ENCODE measurements at places on chromosomes 13 and 19. TPM values are rescaled to one million over a fixed set of nuclear protein-coding genes. Genes with fewer than 3 reads are reported as not detected.
A peak's percentile ranks its signal among the peaks of the same experiment; 100 is the strongest.

The NOTCH3 gene
- total RNA-seq, result 0.85 TPM

DNA sequence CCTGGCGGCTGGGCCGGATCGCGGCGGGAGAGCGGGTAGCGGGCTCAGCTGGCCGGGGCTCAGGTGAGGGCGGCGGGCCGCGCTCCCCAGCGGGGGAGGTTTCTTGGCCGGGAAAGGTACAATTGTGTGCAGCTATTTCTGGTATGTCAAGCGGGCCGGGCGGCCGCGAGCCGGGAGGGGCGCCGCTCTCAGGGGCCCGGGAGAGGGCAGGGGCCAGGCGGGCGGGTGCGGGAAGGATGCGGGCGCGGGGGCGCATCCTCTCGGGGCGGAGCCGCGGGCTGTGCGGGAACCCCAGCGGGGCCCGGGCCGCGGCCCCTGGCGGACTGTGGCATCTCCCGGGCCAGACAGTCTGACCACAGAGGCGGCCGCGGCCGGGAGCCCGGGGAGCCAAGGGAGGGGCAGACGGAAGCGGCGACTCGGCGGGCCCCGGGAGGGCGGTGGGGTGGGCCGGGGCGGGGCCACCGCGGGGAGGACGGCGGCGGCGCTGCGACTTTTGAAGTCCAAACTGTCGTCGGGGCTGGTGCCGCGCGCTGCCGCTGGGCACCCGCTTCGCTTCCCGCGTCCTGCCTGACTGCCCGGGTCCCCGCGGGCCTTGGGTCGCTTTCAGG is at the start of gene LMO7:
TSS of gene LMO7 (plus strand) at position 503 of the 608 bp plus-strand sequence. CDS start 328 bp downstream, outside the sequence.
- peak; percentile 39 for DNase-seq

DNA sequence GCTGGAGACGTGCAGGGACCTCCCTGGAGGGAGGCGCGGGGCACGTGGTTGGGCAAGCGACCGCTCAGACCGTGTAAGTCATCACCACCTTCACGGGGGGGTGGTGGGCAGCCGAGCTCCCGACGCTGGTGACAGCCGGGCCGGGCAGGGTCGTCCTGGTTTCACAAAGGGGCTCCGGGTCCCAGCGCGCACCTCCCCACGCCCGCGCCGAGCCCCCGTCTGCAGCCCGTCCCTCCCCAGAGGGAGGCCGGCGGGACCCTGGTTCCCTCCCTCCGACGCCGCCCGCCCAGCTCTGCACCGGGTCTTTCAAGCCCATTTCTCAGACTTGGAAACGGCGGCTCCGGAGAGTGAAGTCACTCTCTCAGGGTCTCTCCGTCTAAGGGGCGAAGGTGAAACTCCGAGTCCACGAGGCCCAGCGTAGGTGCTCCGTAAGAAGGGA is 729 bp upstream of the ARID3A start:
- peak; percentile 52 for DNase-seq

The TBXA2R gene
- 11.2 TPM for total RNA-seq

GRCh38 chr19:19410553-19411550 is 5.4 kb downstream of the GATAD2A start:
- no peak for DNase-seq

The IZUMO2 gene
- total RNA-seq, result not detected

DNA sequence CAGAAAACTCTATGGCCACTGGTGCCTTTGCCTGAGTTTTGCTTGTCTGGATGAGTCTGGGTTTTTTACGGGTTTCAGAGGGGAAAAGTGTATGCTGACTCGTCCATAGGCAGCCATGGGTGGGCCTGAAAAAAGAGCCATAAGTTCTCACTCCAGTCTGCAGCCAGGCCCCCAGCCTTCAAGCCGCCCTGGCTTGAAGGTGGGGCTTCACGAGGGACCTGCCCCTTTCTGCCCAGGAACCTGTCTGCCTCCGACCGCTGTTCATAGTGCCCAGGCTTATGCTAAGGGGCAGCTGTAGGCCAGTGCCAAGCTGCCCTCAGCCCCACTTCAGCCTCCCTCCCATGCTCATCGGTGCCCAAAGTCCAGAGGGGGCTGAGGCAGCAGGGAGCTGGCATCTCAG is 385.2 kb downstream of the PCDH9 start:
- DNase-seq, result no peak

DNA sequence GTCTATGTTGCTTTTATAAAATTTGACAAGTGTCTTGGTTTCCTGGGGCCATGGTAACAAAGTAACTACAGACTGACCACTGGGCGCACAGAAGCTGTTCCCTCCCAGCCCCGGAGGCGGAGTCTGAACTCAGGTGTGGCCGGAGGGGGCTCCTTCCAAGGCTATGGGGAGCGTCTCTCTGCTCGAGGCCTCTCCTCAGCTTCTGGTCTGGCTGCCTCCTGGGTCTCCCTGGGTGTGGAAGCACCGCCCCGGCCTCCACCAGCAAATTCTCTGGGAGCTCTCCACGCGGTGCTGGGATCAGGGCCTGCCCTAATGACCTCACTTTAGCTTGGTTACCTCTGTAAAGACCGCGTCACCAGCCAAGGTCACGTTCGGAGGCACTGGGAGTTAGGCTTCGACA is 45.7 kb upstream of the F7 start:
- no peak for DNase-seq

The PCDH17 gene
- not detected for total RNA-seq

- no peak for DNase-seq
These were observed 268.3 kb downstream of the RFC3 start for GRCh38 chr13:34086281-34086680.

- DNase-seq, result no peak
These were observed 67.6 kb upstream of the C13orf46 start for GRCh38 chr13:114041493-114041892.

GRCh38 chr19:49921871-49922795 is 6.9 kb upstream of the ATF5 start:
- DNase-seq, result no peak

GRCh38 chr19:10460714-10461046 is 40.3 kb downstream of the PDE4A start:
- no peak for DNase-seq

The SWSAP1 gene
- 1.6 TPM for total RNA-seq

DNA sequence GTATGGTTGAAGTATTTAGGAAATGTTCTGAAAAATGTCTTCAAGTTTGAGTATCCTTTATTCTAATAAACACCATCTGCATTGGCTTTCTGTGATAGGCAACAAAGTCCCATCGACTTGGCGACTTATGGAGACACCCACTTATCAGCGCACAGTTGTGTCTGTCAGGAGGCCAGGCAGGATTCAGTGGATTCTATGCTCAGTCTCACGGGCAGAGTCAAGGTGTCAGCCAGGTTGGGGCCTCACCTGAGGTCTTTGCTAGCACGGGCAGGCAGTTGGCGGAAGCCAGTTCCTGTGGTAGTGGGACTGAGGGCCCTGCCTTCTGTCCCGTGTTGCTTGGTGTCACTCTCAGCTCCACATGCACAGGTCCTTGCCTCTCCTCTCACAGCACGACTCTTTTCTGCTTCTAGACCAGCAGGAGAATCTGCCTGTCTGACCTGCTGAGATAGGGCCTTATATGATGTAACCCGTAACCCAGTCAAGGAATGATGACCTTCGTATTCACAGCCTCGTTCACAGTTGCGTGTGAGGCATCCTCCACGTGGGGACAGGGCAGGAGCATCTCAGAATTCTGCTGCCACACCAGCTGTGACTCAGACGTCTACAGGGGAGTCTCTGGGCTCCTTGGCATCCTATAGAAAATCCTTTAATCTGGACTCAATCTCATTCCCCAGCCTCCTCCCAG is 10.0 kb downstream of the CUL4A start:
- no peak for DNase-seq

DNA sequence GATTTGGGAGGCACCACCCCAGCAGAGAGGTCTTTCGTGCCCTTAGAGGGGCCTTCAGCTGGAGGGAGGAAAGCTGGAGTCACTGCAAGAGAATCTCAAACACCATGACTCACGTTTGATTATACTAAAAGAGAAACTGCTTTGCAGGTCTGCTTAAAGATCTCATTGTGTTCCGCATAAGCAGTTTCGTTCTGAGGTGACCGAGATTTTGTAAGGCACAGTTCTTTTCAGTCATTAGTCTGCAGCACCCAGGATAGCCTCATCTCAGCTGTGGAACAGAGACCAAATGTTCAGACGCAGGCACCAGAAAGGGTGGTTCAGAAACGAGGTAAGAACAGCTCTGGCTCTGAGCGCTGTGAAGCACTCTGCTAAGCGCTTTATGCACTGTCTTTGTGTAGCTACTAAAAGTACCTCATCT is 71.2 kb upstream of the GTF3A start:
- no peak for DNase-seq

The THSD8 gene
- not detected for total RNA-seq

GRCh38 chr19:48963371-48964204 is 1.5 kb upstream of the FTL start:
- peak; percentile 43 for DNase-seq

GRCh38 chr19:55379174-55379573 is 2.5 kb downstream of the TMEM190 start:
- DNase-seq, result no peak

GRCh38 chr13:64130171-64130570 is 2714.5 kb upstream of the PCDH20 start:
- DNase-seq, result no peak

The TMEM255B gene
- total RNA-seq, result 0.89 TPM

DNA sequence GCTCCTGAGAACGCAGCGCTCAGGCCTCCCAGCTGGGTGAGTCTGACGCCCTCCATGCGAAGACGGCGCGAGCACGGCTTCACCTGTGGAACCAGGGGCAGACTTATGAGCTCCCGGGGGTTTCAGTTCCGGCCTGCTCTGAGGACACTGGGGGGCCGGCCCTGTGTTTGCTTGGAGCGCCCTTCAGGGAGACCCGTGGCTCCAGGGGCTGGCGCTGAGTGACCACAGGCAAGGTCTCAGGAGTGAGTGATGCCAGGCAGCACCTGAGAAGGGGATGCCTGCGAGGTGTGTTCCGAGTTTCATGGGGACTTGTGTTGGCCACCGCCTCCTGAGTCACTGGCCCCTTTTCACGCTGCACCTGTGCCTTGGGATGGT is 4.5 kb downstream of the MCF2L start:
- no peak for DNase-seq

The PTPRS gene
- total RNA-seq, result 5.6 TPM

DNA sequence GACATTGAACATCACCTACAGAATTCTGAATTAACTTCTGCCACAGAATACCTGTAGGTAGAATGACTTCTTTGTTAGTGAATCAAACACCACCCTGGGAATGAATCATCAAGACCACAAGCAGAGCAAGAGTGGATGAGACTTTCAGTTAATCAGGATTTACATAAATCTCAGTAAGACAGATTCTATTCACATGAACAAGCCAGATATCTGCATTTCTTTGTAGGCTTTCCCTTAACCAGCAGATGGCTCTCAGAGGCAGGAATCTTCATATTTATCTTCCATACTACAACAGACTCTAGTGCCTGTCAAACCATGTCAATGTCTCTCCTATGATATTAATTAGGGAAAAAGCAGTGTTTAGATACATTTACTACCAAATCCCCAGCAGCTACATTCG is 412.1 kb downstream of the KLF12 start:
- no peak for DNase-seq

GRCh38 chr13:50629497-50629896 is 214.0 kb downstream of the DLEU7 start:
- DNase-seq, result no peak

- DNase-seq, result no peak
These were observed 14.8 kb downstream of the KCTD12 start for GRCh38 chr13:76871432-76871831.

DNA sequence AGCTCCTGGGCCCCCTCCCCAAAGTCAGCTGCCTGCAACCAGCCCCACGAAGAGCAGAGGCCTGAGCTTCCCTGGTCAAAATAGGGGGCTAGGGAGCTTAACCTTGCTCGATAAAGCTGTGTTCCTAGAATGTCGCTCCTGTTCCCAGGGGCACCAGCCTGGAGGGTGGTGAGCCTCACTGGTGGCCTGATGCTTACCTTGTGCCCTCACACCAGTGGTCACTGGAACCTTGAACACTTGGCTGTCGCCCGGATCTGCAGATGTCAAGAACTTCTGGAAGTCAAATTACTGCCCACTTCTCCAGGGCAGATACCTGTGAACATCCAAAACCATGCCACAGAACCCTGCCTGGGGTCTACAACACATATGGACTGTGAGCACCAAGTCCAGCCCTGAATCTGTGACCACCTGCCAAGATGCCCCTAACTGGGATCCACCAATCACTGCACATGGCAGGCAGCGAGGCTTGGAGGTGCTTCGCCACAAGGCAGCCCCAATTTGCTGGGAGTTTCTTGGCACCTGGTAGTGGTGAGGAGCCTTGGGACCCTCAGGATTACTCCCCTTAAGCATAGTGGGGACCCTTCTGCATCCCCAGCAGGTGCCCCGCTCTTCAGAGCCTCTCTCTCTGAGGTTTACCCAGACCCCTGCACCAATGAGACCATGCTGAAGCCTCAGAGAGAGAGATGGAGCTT is 4.7 kb upstream of the CEACAM5 start:
- DNase-seq, result no peak

DNA sequence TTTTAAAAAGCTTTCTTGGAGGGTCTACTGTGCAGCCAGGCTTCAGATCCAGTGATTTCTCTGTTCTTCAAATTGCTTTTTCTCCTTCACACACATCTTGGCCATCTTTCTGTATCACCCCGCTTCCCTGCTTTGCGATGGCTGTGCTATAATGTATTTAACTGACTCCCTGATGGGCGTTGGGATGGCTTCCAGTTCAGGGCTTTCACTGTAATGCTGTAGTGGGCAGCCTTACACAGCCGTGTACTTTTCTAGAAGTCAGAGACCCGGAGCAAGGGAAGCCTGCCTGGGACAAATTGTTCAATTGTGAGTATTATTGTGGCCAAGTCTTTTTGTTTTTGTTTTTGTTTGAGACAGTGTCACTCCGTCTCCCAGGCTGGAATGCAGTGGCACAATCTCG is 19.4 kb upstream of the PAK4 start:
- DNase-seq, result no peak

DNA sequence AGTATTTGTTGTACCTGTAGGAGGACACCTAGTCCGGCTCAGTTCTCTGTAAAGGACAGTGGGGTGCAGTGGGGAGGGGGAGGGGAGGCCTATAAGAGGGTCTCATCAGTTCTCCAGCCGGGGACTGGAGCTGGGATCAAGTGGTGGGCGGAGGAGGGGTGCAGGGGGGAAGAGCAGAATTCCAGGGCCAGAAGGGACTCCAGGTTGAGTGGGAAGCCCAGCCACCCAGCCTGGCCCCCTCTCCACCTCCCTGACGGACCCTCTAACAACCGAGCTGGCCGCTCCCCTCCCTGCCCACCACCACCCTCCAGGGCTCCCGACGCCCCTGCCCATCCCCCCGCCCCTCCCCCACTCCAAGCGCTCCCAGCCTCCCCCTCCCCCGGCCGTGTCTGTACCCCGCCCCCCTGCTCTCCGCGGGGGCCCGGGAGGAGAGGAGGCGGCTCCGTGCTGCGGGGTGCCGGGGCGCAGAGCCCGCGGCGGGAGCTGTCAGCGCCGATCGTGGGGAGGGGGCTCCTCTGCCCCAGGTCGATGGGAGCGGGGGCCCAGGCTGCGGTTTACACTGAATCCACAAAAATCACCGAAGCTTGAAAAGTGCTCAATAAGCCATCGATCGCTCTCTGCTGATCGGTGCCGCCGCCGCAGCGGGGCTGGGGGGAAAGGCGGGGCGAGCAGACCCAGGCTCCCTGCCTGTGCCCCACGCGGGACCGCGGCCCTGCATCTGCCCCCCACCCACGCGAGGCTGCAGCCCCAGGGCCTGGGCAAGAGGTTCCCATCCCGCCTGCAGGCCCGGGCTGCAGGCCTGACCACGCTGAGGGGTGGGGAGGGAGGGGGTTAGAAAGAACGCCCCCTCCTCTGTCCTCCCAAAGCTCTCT is 34.6 kb upstream of the ONECUT3 start:
- no peak for DNase-seq

GRCh38 chr19:15288146-15288963 is 44.0 kb downstream of the BRD4 start:
- DNase-seq, result no peak

Measured in T-cell (primary cell).